Epithelial cell of proximal tubule (primary cell): ENCODE measurements at places on chromosomes 13 and 19. TPM values are rescaled to one million over a fixed set of nuclear protein-coding genes. Genes with fewer than 3 reads are reported as not detected.
A peak's percentile ranks its signal among the peaks of the same experiment; 100 is the strongest.

GRCh38 chr13:110869805-110870706 is 44.8 kb downstream of the ANKRD10 start:
- peak; percentile 99 for DNase-seq

- no peak for DNase-seq
Observed at GRCh38 chr13:31111136-31111535, 50.6 kb downstream of the HSPH1 start.

- DNase-seq: no peak
Observed at GRCh38 chr19:44809577-44810233, 802 bp downstream of the BCAM start.

- DNase-seq: no peak
Observed at GRCh38 chr19:5120833-5121232, 151.9 kb downstream of the KDM4B start.

GRCh38 chr19:970695-971094 is 13.4 kb upstream of the WDR18 start:
- DNase-seq: no peak

DNA sequence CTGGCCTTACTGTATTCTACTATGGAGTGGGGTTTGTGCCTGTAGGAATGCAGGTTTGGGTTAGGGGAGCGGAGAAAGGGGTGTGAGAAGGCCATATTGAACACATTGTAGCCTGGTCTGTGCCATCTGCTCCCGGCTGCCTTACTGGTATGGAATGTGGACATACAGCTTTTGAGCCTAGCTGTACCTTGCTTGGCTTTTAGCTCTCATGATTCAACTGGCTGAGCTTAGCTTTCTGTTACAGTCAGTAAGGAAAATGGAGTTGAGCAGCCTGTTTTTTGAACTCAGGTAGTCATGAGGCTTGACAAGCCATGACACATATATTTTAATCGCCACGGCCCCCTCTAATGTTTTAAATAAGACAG is 41.6 kb downstream of the ARHGAP35 start:
- DNase-seq: no peak

GRCh38 chr13:62337109-62337880 is 921.6 kb upstream of the PCDH20 start:
- no peak for DNase-seq

GRCh38 chr19:39324242-39324842 is 3.7 kb upstream of the LRFN1 start:
- no peak for DNase-seq

GRCh38 chr19:49224879-49225278 is 67.3 kb downstream of the TRPM4 start:
- no peak for DNase-seq

- no peak for DNase-seq
Observed at GRCh38 chr13:21355304-21355703, 103.8 kb downstream of the ZDHHC20 start.

DNA sequence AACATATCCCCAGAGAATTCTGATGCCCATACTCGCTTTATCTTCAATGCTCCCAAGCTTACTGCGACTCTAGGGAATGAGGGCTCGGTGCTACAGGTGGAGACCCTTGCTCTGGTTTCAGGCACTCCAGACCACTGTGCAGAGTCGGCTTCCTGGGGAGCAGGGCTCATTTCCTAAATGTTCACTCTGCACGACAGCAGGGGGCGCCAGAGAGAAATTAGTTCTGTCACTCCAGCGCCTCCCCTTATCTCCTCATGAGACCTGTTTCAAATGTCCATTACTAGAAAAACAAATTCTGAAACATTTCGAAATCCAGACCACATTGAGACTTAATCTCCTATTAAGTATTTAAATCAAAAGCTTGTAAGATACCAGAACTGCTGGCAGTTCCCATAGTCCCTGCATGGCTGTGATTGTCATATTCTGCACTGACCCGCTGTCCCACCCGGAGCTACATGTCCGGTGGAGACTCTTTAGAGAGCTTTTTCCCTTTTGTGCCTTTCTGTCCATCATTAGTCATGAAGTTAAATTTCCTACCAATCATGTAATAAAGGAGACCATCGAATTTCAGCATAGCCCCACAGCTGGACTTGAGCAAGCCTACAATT is 22.4 kb downstream of the EPSTI1 start:
- no peak for DNase-seq

DNA sequence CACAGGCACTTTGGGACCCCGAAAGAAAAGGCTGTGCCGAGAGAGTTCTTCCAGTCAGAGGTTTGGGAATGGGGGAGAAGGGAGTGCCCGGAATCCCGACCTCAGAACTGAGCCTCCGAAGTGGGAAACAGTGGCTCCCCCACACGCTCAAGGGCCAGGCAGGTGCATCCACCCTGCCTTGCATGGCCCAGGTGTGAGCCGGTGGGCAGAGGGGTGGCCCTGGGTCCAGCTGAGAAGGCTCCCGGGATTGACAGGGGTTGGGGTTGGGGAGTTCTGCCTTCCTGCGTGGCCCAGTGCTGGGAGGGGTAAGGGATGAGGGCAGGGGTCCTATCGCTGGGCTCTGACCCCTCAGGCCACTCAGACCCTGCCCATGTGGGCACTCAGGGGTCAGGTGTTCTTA is 163.5 kb upstream of the TUBA3C start:
- no peak for DNase-seq

DNA sequence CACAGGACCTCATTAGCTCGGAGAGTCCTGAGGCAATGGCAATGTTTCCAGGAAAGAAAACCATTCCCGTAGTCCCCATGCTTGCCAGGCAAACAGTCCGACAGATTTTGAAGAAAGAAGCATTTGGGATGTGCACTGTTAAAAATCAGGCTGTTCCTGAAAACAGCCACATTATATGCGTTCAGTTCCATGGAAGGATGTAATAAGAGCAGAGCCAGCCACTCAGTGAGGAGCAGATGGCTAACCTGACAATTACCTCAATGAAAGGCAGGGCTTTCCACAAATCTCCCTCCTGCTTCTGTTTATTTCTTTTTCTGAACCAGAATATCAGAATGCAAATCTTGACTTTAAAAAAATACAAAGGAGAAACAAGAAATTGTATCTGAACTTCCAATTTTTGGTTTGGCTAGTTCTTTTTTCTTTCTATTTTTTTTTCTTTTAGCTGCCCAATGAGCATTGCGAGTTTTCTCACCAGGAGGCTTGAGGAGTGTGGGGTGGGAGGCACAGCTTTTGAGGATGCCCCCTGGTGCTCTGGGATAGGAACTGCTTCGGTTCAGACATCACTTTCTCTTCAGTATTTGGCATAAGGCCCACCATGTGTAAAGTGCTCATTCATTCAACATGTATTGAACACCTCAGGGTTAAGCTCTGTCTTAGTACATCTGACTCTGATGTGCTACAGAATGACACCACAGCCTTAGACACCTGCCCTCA is 124.2 kb downstream of the TBC1D4 start:
- DNase-seq: peak; percentile 45

GRCh38 chr19:36963280-36963679 is 47.1 kb downstream of the ZNF568 start:
- DNase-seq: no peak

DNA sequence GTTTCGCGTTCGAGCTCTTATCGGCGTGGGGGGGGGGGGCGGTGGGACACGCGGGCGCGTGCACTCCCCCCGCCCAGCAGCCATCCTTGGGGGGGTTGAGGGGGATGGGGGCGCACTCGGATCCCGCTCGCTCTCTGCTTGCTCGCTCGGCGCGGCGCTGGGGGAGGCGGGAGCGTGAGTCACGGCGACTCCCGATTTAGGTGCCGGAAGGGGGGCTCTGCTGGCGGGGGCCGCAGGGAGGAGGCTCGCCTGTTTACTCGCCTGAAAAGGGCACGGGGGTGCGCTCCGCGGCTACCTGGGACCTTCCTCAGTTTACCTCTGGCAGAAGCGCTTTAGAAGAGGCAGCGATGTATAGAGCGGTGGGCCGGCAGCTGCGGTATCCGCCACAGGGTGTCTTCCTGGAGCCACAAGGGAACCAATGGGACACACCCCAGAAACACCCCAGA is 1.1 kb upstream of the PDE4A start:
- no peak for DNase-seq

DNA sequence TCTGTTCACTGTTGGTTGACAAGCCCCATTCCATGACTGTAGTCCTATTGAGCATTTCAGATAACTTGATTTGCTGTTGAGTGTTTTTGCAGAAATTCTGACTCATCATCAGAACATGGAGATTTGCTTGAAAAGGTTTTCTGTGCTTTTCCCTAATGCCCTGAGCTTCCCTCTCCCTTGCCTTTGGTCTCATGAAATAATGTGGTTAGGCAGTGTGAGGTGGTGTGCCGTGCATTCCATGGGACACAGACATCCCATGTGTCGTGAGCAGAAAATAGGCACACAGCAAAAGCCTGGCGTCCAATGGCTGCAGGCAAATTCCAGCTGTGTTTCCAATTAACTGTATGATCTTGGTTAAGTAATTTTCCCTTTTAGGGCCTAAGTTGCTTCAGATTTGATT is 197.4 kb downstream of the DLEU7 start:
- DNase-seq: no peak

- peak; percentile 91 for DNase-seq
Observed at GRCh38 chr19:40716031-40716481, 630 bp downstream of the COQ8B start.

DNA sequence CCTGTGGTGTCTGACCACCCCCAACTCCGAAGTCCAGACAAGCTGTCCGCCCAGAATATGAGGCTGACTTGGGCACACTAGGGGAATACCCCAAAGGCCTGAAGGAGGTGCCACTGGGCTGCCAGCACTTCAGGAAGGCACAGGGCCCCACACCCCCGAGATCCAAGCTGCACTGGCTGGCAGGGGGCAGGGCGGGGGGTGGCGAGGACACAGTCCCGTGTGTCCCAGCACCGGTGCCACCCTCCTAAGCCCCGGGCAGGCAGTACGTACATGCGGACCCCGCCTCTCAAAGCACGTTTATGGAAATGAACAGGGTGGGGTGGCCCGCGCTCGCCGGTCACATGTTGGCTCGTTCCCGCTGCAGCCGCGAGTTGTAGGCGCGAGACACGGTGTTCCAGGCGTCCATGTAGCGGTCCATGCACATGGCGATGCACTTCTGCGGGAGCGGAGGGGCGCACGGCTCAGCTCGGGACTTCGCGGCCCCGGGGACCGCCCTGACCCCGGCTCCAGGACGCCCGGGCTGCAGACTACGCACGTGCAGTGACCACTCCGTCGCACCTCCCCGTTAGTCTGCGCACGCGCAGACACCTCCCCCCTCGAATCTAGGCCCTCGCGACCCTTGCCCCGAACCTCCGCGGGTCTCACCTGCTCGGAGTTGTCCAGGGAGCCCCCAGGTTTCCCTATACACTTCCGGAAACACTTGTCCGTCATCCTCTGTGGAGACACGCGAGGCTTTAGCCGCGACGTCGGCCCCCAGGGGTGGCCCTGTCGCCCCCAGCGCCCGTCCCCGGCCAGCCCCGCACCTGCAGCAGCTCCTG is 566 bp downstream of the TIMM13 start:
- no peak for DNase-seq

DNA sequence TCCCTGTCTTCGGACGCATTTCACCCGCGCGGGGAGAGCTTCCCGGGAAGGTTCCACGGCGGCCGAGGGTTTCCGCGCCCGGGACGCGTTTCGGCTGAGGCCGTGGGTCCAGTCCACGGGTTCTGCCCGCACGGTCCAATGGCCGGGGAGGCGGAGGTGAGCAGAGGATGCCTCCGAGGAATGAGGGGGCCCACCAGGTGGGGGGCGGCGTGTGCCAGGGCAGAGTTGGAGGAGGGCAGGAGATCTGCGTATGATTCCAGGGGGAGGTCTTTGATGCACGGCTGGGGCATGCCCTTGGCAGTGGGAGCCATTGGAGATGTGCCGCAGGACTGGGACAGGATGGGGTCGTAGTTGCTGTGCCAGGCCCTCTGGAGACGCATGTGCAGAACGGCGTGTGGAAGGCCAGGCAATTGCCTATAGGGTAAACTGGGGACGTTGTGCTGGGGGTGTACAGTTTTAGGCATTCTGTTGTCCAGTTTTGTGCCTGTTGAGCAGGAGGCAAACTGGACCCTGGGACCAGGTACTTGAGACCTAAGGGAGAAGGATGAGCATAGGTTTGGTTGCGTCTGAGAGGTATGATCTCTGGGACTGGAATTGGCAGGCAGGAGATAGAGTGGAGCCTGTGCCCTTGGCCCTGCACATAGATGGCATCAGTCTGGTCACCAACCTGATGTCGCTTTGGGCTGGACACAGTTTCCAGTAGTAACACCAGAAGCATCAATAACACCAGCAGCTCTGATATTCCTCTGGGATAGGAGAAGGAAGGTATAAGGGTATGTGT is 751 bp downstream of the ZNF584 start:
- DNase-seq: no peak

DNA sequence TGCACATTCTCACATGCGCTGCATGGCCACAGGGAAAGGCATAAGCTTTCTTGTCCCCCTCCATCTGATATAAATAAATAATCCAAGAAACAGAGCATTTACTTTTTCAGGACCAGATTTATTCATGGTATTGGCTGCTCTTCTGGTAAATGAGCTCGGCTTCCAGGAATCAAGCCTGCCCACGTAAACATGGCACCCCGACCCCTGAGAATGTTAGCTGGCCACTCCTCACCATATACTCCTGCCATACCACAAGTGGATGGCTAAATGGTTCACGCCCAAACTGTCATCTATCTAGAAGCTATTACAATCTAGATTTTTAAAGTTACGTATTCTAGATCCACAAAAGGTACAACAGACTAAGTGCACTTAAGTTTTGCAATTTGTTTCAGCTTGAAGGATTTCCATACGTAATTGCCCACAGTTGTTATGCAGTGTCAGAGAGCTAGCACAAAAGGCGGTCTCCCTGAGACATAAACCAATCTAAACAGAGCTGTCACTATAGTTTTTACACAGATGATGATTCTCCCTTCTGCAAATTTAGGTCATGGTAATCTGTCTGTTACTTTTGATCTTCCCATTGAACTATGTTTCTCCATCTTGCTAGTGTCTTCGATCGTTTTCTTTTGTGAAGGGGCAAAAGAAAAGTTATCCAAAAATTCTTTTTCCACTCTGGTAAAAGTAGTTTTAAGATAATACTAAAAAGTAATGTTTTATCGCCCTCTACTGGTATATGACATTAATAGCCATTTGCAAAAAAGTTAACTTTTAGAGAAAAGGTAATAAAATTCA is 16.2 kb upstream of the FOXO1 start:
- no peak for DNase-seq

GAMT gene
- 22.5 and 29.2 TPM in 2 replicates for total RNA-seq

PGLYRP1 gene
- not detected in 2 replicates for total RNA-seq

ZNF154 gene
- 1.4 and 2.1 TPM in 2 replicates for total RNA-seq

ADAMTS10 gene
- total RNA-seq: 2.0 and 4.8 TPM in 2 replicates

SHISA2 gene
- total RNA-seq: 159 and 170 TPM in 2 replicates

FUT2 gene
- total RNA-seq: 0.52 and 0.58 TPM in 2 replicates

DACH1 gene
- total RNA-seq: 0.86 TPM in 1 of 2 replicates, not detected in the other

AP2A1 gene
- total RNA-seq: 98.2 and 103 TPM in 2 replicates

ZNF260 gene
- total RNA-seq: 13.0 and 15.8 TPM in 2 replicates

PGLYRP2 gene
- not detected in 2 replicates for total RNA-seq

CNMD gene
- total RNA-seq: 2.6 TPM in 1 of 2 replicates, not detected in the other

GPC6 gene
- 10.2 and 18.7 TPM in 2 replicates for total RNA-seq

C1QTNF9B gene
- not detected in 2 replicates for total RNA-seq

MAST3 gene
- total RNA-seq: 1.7 and 3.5 TPM in 2 replicates

IL17D gene
- 0.22 and 0.35 TPM in 2 replicates for total RNA-seq

GAPDHS gene
- not detected in 2 replicates for total RNA-seq

PARP4 gene
- 56.4 and 65.9 TPM in 2 replicates for total RNA-seq

GPR12 gene
- not detected in 2 replicates for total RNA-seq

ACP5 gene
- total RNA-seq: 3.3 and 4.4 TPM in 2 replicates

TMEM272 gene
- total RNA-seq: not detected in 2 replicates
